Ureter (tissue), 1 donor: ENCODE measurements at places on chromosomes 16 and 17. TPM values are rescaled to one million over a fixed set of nuclear protein-coding genes. Genes with fewer than 3 reads are reported as not detected.

KRTAP9-2 gene
- total RNA-seq: not detected

- no peak for DNase-seq
These were observed 47.8 kb downstream of the NFAT5 start for GRCh38 chr16:69613378-69614154.

COG7 gene
- 45.6 TPM for total RNA-seq

GRCh38 chr17:55144518-55144917 is 120.2 kb upstream of the HLF start:
- no peak for DNase-seq

DNA sequence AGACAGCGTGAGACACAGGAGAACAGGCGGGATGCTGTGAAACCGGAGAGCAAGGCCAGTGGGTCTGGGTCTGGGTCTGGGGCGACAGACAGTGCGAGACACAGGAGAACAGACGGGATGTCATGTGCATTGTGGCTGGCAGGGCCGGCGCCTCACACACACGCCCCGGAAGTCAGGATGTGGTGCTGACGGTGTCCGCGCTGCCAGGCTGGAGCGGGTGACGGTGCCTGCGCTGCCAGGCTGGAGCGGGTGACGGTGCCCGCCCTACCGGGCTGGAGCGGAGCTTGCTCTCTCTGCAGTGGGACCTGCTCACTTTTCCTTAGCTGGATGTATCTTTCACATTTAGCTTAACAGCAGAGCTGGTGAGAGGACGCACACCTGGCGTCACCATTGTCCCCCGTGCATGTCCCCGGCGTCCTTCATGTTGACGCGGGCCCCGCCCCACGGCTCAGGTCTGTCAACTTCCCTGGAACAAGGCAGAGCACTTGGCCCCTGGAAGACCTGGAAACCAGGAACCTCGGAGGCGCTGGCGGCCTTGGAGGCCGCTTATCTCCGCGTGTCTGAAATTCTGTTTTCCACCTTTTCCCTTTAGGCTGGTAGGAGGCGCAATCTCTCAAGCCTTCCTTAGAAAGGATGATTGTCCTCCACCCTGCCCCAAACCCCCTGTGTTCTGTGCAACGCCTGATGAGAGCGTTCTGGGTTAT is 43.0 kb upstream of the ZNF750 start:
- DNase-seq: no peak

- DNase-seq: no peak
These were observed 21.0 kb upstream of the FLCN start for GRCh38 chr17:17258011-17258410.

DNA sequence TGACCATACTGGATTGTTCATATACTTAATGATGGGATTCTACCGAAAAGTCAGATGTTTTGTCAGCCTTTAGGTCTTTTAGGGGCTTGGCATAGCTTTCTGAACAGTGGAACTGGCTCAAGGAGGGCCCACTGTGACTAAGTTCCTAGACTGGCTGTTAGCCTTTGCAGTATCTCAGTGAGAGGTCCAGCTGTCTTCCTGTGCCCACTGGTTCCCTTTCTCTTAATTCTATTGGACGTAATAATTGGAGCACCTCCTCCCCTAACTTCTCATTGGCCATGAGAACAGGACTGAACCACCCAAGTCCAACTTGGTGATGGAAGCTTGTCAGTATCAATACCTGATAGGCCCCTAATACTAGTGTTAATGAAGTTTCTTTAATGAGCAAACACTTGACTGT is 13.5 kb downstream of the KPNA2 start:
- DNase-seq: no peak
